ENCODE measurements at places on chromosomes 3 and 15. TPM values are rescaled to one million over a fixed set of nuclear protein-coding genes. Genes with fewer than 3 reads are reported as not detected.

- H3K27me3 ChIP-seq = no peaks in the 10 kb centered on the region
- H3K36me3 ChIP-seq = no peaks in the 10 kb centered on the region
- peak; percentile 78 for DNase-seq
- peak overlapping the region; percentile 74 for H3K4me3 ChIP-seq
- no peaks in the 10 kb centered on the region for H3K4me1 ChIP-seq
Measured at GRCh38 chr3:197520311-197521276, 35.2 kb downstream of the BDH1 start.

The LSMEM2 gene
- 0.24 TPM for total RNA-seq

The DPPA2 gene
- 3.1 TPM for total RNA-seq

DNA sequence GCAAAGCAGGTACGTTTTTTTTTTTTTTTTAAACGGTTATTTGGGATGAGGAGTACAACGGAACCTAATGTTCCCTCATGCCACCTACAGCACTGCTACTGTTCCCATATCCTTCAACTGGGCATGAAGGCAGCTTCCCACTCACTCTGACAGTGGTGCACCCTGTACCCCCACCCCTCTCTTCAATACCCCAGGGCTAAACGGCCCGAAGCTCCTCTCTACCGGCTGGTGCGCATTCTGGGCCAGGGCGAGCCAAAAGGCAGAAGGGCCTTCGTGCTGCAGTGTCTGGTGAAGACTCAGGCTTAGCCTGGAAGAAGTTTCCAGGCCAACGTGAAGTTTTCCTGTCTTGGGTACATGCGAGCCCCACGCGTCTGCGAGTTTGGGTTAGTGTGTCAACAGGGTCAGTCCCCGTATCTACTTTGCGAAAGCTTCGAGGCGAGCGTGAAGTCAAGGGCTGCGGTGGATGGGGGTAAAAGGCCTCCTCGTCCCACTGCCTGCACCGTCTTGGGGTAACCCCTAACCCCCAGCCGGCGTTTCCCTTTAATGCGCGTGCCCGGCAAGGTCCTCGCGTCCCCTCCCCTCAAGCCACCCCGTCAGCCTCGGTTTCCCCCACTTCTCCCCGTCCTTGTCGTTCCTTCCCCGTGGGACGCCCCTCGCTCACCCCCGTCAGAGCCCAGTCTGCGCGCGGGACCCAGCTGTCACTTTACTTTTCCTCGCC lies 765 bp upstream of the UBE2E2 start:
- no peaks in the 10 kb centered on the region for H3K36me3 ChIP-seq
- no peaks in the 10 kb centered on the region for H3K27me3 ChIP-seq

DNA sequence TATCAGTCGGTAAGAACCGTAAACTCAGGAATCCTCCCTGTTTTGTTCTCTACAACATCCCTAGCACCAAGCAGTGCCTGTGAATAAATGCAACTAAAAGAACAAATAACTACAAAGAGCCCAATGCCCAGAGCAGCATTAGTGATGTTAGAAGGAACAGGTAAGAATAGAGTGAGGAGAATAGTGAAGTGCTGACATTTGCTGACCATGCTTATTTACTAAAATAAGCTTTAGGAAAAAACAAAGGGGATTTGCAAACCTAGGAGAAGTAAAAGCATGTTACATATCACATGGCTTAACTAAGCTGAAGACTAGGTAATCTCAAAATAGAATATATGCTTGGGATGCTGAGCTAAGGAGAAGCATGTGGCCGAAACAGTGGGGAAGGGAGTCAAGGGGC lies 186.1 kb upstream of the SLC2A2 start:
- no peak for DNase-seq
- H3K4me1 ChIP-seq = no peaks in the 10 kb centered on the region
- H3K4me3 ChIP-seq = no peak overlapping the region
- H3K27me3 ChIP-seq = no peaks in the 10 kb centered on the region
- H3K27ac ChIP-seq = no peak overlapping the region

DNA sequence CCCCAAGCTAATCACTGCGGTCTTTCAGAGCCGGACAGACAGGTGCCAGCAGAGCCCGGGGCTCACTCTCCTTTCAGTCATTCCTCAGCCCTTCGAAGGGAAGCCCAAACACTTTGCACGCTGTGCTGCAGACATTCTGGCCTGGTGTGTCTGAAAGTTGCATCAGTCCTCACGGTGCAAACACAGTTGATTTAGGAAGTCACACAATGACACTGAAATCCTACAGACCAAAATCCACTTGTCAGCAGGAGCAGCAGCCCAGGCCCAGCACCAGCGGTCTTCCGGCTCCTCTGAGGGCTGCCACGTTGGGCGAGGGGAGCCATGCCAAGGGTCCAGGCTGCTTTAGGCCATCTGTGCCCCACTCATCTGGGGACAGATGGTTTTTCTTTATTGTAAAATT lies 61.6 kb downstream of the RGMA start:
- H3K36me3 ChIP-seq = peaks cover 50% of the 10 kb centered on the region
- H3K27me3 ChIP-seq = no peaks in the 10 kb centered on the region
- no peaks in the 10 kb centered on the region for H3K4me1 ChIP-seq
- no peak for DNase-seq
- no peak overlapping the region for H3K27ac ChIP-seq

DNA sequence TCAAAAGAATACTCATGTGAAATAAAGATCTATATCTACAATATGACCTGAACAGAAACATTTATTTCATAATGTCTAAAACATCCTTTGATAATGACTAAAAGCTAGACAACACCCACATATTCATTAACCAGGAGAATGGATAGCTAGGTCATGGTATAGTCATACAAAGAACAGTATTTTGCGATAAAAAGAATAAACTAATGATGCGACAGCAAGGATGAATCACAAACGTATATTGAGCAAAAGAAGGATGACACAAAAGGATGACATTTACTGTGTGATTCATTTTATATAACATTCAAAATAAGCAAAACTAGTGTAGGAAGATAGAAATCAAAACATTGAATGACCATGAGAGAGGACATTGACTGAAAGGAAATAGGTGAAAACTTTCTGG lies 1233.1 kb downstream of the OTOL1 start:
- H3K27me3 ChIP-seq = no peaks in the 10 kb centered on the region
- H3K27ac ChIP-seq = no peak overlapping the region
- no peak for DNase-seq
- peaks cover 26% of the 10 kb centered on the region for H3K36me3 ChIP-seq
- no peak overlapping the region for H3K4me3 ChIP-seq

- peaks cover 12% of the 10 kb centered on the region for H3K36me3 ChIP-seq
- H3K4me3 ChIP-seq = no peak overlapping the region
Measured at GRCh38 chr15:85534031-85534430, 153.6 kb downstream of the AKAP13 start.
